Activated CD4-positive, CD25-positive, alpha-beta regulatory T cell treated with anti-CD3 and anti-CD28 coated beads, Interleukin-2, amount 50 U/mL, for 16 hours (primary cell): ENCODE measurements at places on chromosomes 4 and X.

- no peak for DNase-seq
Measured at GRCh38 chr4:103095080-103095479, 4.6 kb downstream of the BDH2 start.

GRCh38 chrX:15349046-15349445 is 13.7 kb upstream of the PIGA start:
- DNase-seq, result no peak

DNA sequence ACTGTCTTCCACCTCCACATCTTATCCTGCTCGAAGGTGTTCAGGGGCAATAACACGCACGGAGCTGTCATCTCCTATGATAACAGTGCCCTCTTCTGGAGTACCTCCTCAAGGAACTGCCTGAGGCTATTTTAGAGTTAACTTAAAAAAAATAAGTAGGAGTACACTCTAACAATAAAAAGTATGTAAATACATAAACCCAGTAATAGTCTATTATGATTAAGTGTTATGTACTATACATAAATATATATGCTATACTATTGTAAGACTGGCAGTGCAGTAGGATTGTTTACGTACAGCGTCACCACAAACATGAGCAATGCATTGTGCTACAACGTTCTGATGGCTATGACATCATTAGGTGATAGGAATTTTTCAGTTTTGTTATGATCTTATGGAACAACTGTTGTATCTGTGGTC is 34.5 kb upstream of the TLR2 start:
- DNase-seq, result no peak

DNA sequence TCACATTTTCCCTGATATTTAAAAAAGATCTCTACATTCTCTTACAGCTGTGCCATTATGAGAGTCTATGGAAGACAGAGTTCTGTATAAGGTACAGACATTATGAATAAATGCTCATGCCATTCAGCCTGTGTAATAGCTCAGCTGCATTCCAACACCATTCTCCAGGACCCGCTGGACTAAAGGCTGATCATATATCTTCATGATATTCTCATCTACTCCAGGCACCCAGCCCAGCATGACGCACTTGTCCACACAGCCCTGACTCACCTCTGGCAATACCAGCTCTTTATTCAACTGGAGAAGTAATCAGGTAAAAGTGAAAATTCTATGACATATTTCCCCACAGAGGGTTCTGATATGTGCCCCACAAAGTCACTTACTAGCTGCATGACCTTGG is 437.5 kb upstream of the FGF16 start:
- DNase-seq, result no peak

DNA sequence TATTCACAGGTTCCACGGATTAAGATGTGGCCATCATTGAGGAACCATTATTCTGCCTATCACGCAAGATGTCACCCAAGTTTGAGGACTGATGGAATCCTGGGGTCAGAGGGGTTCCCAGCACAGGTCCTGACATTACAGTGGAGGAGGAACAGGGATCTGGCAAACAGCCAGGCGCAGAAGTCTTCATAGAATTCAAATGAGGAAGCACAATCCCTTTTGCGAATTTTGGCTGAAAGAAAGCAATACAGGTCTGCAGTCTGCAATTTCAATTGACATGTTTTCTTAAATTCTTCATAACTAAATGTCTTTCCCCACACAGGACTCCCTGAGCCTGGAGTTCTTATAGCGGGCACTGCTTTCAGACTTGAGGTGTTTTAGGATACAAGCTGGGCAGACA is 14.5 kb downstream of the DOCK11 start:
- DNase-seq, result no peak

GRCh38 chrX:26387906-26388305 is 171.9 kb downstream of the MAGEB5 start:
- no peak for DNase-seq

- DNase-seq, result no peak
Measured at GRCh38 chr4:151093203-151093602, 6.2 kb upstream of the RPS3A start.

DNA sequence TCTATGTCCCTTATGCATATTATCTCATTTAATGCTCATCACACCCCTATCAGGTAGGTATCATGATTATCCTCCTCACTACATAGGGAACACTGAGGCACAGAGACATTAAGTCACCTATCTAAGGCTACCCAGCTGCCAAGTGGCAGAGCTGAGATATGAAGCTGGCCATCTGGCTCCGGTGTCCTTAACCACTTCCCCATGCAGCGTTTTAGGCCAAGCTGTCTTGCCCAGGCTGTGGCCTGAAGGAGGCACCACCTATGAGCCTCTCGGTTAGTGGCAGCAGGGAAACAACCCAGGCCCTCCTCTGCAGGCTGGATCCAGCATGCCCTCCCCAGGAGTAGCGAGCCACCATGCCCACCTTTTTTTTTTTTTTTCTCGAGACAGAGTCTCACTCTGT is 16.3 kb downstream of the PJA1 start:
- no peak for DNase-seq

DNA sequence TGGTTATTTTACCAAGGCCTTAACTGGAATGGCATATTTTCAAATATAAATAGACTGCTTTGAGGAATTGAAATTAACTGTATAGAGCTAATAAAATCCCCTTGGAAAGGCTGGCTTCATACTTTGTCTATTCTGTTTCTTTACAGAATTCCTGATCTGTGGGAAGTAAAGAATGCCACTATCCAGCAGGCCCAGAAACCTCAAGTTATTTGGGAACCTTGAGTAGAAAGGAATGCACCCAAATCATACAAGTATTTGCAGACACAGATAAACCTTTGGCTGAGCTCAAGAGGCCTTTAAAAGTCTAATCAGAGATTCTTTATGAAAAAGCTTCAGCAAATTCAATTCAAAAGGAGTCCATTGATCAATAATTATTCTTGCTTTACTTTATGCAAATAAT is 975.7 kb upstream of the PABPC4L start:
- no peak for DNase-seq
